ENCODE measurements at places on chromosomes 3 and 15. TPM values are rescaled to one million over a fixed set of nuclear protein-coding genes. Genes with fewer than 3 reads are reported as not detected.

DNA sequence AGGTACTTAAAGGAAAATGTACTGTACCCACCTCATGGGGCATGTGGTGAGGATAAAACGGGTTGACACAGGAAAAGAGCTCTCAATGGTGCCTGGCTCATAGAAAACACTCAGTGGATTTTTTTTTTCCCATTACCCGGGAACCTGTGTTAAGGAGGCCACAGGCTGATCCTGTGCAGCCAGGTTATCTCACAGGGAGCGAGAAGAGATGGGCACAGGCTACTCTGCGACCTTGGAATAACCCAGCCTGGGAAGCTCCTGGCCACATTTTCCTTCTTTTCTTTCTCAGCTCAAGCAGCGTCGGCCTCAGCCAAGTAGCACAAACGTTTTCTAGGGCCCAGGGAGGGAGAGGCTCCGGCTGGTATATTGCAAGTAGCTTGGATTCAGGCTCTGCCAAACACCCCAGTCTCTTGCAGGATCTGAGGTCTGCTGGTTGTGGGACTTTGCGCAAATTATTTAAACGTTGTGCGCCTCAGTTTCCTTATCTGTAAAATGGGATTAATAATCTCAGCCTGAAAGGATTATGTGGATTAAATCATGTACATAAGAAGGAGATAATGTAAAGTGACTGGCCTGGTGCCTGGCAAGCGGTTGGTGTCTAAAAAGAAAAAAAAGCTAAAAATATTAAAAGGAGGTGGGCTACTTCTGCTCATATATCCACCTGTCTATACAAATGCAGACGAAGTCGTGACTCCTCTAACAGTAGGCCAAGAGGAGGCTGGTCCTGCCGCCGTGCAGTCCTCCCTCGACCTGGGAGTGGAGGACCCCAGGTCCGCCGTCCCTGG is 2.2 kb downstream of the FURIN start:
- H3K4me1 ChIP-seq: peaks cover 57% of the 10 kb centered on the region
- DNase-seq: no peak
- H3K27me3 ChIP-seq: no peaks in the 10 kb centered on the region
- no peaks in the 10 kb centered on the region for H3K36me3 ChIP-seq
- peak overlapping the region; percentile 89 for H3K27ac ChIP-seq

FSTL1 gene
- 387 TPM for total RNA-seq

GP9 gene
- total RNA-seq: not detected

DNA sequence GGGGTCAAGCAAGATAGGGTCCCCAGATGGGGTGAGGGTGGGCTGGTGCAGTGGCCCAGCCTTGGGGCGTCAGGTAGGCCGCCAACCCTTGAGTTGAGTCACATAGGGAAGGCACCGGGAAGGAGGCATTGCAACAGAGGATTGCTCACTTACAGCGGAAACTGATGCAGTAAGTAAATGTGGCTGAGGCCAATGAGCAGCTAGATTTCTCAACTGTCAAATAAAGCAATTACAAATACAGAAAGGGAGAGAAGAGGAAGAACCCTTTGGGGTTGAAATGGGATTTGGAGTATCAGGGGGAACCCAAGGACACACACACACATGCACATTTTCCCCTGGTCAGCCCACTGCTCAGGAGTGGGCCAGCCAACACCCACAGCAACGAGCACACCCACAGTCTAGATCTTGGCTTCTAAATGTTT is 44.0 kb downstream of the CHSY1 start:
- H3K4me1 ChIP-seq: peaks cover 56% of the 10 kb centered on the region
- H3K27me3 ChIP-seq: no peaks in the 10 kb centered on the region
- H3K27ac ChIP-seq: no peak overlapping the region
- H3K4me3 ChIP-seq: no peak overlapping the region
- no peak for DNase-seq
- no peaks in the 10 kb centered on the region for H3K36me3 ChIP-seq

DNA sequence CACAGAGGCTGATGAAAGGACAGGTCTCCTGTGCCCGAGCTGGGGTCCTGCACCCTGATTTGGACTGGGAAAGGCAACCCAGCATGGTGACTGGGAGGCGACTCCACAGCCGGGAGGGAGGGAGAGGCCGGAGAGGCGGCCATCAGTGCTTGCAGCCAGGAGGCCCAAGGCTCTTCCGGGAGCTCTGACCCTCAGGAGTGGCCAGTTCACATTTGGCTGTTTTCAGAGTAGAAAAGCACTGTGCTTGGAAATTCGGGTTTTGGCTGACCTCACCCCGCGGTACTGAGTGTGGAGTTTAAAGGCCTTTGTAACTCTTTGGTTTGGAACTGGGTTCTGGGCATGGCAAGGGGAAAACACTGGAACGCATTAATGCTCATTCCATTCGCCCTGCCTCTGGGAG is 31.9 kb downstream of the SMAD6 start:
- peak overlapping the region; percentile 57 for H3K27ac ChIP-seq
- H3K4me1 ChIP-seq: peaks cover 44% of the 10 kb centered on the region
- H3K4me3 ChIP-seq: no peak overlapping the region
- H3K27me3 ChIP-seq: no peaks in the 10 kb centered on the region
- no peaks in the 10 kb centered on the region for H3K36me3 ChIP-seq
- DNase-seq: no peak

GRCh38 chr15:72050700-72051099 is 67.2 kb downstream of the MYO9A start:
- DNase-seq: no peak
- H3K4me1 ChIP-seq: no peaks in the 10 kb centered on the region
- no peak overlapping the region for H3K4me3 ChIP-seq
- H3K27me3 ChIP-seq: no peaks in the 10 kb centered on the region
- no peak overlapping the region for H3K27ac ChIP-seq

ZNF80 gene
- total RNA-seq: 0.74 TPM

- peaks cover 5% of the 10 kb centered on the region for H3K4me1 ChIP-seq
- H3K36me3 ChIP-seq: no peaks in the 10 kb centered on the region
- peak overlapping the region; percentile 41 for H3K27ac ChIP-seq
- no peaks in the 10 kb centered on the region for H3K27me3 ChIP-seq
Measured at GRCh38 chr15:94749811-94750617, 518.7 kb downstream of the MCTP2 start.
